ENCODE measurements at places on chromosomes 11 and 22. TPM values are rescaled to one million over a fixed set of nuclear protein-coding genes. Genes with fewer than 3 reads are reported as not detected.
A peak's percentile ranks its signal among the peaks of the same experiment; 100 is the strongest.

- peak; percentile 87 for DNase-seq
These were observed 20.3 kb downstream of the TEF start for GRCh38 chr22:41401781-41402648.

MYBPC3 gene
- total RNA-seq, result 1,924 TPM

DNA sequence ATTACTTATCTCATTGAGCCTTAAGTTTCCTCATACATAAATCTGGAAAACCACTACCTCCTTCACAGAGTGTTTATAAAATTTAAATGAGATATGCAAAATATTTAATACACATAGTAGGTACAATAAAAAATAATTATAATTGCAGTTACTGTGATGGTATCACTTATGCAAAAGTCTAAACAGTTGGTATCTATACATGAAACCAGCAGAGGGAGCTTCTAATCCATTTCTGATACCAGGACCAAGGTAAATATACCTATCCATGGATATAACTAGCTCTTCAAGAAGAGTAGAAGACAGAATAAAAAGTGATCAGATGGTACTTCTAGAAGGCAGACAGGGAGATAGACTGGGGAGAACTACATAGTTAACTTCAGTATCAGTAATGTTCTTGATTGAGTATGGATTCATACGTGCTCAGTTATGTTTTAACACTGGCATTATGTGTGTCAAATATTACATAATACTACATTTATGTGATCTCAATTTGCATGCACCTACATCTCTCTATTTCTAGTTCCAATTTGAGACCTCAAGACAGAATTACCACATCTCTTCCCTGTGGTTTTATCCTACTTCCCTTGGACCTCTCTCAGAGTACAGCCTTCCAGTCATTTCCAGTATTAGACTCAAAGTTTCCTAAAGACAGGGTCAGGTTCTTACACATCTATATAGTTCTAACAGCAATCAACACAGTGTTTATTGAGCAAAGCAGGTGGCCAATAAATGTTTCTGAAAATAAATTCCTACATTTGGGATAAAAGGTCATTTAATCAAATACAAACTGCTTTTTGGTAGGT, 13.7 kb upstream of the TSG101 start:
- DNase-seq, result no peak

- DNase-seq, result no peak
These were observed 78.6 kb upstream of the RTL6 start for GRCh38 chr22:44576311-44577260.

C11orf16 gene
- total RNA-seq, result not detected

SHANK3 gene
- total RNA-seq, result 26.7 TPM

- no peak for DNase-seq
These were observed 8.8 kb downstream of the TANGO2 start for GRCh38 chr22:20029550-20030225.

KDM4E gene
- total RNA-seq, result not detected

DNA sequence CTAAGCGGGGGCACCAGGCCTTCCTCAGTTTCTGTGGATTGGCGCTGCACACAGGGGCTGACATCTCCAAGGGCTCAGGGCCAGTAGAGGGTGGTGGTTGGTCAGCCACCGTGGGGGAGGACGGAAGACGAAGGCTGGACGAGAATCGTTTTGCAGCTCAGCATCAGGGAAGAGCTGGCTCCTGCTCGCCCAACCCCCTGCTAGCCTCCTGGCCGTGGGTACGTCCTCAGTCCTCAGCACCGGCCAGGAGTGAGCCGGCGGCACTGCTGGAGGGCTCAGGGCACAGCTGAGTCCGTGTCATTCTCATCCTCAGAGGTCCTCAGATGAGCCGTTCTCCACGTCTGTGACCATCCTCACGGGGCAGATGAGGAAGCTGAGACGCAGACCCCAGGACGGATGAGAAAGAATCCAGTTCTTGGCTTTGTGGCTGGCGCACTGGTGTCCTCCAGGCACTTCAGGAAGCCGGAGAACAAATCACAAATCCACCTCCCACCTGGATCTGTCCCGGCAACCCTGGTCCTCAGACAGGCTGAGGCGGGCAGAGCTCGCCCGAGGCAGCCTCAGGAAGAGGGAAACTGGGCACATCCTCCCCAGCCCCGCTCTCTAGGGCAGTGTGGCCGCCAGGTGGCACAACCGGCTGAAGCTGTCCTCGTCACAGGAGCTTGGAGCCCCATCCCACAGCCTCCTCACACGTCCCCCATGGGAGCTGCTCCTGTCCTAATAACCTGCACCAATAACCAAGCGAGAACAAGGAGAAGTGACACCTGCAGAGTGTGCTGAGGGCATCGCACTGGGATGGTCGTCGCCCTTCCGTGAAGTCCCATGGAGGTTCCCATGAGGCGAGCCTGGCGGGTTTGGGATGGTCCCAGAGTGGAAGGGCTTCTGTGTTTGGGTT, 393.7 kb downstream of the BRD1 start:
- DNase-seq, result no peak

DNA sequence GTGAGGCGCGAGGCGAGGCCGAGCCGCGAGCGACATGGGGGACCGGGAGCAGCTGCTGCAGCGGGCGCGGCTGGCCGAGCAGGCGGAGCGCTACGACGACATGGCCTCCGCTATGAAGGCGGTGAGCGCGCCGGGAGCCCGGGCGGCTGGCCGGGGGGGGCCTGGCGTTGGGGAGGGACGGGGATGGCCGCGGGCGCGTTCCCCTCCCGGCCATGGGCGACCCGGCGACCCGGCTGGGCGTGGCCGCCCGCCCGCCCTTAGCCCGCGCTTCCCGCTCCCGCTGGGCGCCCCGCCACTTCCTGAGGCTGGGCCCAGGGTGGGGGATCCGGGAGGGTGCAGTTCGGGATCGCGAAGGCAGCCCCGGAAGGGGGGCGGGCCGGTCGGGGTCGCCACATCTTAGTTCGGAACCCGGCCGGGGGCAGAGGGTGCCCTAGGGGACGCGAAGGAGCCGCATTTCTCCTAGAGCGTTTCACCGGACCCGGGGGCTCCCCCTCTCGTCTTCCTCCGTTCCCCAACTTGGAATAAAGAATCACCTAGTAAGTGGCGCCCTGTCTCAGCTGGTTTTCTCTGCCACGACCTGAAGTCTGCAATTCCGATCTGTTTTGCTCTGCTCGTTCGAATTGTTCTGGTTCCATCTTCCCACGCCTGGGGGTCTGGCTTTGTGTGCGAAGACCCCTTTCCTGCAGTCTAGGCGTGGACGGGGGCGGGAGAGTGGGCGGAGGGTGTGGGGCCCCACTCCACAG, 536 bp downstream of the YWHAH start:
- peak; percentile 86 for DNase-seq

- no peak for DNase-seq
These were observed 13.8 kb upstream of the OR56A3 start for GRCh38 chr11:5928271-5928670.

DNA sequence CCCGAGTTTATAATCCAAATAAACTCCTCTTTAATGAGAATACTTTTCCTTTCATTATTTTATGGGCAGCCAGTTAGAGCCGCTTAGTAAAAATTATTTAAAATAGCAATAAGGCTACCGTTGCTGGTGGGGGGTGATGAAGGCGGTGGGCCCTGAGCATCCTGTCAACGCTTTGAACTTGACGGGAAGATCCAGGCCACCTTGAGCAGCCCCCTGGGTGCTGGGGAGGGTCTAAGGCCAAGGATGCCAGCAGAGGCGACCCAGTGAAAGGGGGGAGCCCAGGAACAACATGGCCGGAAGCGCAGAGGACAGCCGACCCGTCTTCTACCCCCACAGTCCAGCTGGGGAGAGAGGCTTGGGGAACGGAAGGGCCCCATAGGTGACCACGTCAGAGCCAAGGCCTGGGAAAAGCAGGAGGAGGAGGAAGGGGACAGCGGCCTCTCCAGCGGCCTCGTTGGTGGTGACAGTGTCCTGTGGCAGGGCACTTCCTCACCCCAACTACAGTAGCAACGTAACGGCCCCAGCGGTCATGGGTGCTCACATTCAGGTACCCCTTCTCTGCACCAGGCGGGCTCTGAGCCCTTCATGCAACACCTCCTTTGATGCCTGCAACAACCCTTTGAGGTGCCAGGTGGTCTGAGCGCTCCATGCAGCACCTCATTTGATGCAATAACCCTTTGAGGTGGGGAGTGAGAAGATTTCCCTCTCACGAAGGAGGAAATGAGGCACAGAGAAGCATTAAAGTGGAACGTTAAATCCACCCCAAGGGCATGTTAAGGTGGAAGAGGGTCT, 695.3 kb downstream of the TBC1D22A start:
- no peak for DNase-seq

- DNase-seq, result peak; percentile 59
These were observed 532 bp downstream of the BET1L start for GRCh38 chr11:206526-207207.

FAM180B gene
- total RNA-seq, result 0.17 TPM

TMPRSS6 gene
- total RNA-seq, result not detected

KDELR3 gene
- 7.8 TPM for total RNA-seq

FXYD2 gene
- 1.1 TPM for total RNA-seq

OR51E2 gene
- not detected for total RNA-seq

DNA sequence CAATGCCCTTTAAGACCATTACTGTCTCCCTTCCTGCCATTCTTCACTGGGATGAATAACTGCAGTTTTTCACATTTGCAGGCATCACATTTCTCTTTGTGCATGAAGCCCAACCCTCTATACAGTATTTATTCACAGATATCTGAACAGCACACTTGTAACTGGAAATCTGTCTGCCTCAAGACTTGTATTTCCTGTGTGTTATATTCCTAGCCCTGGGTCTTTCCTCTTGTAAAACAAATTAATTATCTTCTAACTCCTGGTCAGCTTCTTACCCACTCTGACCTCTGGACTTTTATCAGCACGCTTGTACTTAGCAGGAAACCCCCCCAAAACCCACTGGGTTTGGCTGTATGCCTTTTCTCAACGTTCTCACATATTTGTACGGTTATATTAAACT, 2.0 kb downstream of the CSRP3 start:
- no peak for DNase-seq

GRCh38 chr11:122341477-122341876, 225.5 kb upstream of the BLID start:
- DNase-seq, result no peak

ZNF408 gene
- total RNA-seq, result 8.4 TPM

WDR74 gene
- 28.1 TPM for total RNA-seq

Measured in right cardiac atrium (tissue), 5 donors.